Activated effector memory CD4-positive, alpha-beta T cell treated with anti-CD3 and anti-CD28 coated beads, Interleukin-2, amount 50 U/mL, for 16 hours (primary cell): ENCODE measurements at places on chromosomes 6 and 20.

DNA sequence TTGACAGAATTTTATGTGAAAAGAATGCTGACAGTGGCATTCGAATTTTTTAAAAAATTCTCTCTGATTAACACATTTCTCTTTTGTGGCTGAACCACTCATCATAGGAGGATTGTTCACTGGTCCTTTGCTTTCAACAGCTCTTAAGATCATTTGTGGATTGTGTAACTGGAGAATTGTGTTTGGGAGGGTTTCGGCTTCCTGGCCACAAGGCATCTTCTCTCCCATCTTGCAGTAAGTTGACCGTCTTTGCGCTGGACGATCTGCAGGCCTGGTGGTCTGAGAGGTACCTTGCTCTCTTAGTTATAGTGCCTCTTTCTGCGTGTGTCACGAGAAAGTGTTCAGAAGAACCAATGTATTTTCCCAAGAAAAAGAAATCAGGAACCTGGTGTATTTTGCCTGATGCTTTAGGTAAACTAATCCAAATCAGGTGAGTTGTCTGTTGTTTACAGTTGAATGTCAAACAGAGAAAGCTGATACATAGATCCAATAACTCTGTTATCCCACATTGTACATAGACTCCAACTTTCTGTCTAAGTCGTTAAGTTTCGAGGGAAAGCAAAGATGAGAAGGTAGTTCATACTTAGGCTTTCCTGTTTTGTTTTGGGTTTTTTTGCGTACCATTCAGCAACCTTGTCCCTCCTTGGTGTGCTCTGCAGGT is 14.8 kb upstream of the EXOC2 start:
- DNase-seq, result no peak

- DNase-seq, result no peak
Observed at GRCh38 chr6:23989885-23990533, 136.0 kb upstream of the NRSN1 start.

DNA sequence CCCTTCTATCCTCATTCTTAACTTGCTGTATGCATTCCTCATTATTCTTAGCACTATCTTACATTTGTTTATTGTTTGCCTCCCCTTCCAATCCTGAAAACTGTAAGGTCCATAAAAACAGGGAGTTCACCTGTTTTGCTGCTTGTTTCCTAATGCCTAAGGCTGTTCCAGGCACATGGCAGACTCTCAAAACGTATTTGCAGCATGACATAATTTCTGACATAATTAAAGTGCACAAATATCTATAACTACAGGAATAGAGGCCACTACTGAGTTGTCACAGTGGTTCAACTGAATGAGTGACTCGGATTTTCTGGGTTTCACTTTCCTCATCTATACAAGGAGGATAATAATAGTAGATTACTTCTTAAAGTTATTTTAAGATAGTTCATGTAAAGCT is 83.0 kb downstream of the HFE start:
- no peak for DNase-seq

DNA sequence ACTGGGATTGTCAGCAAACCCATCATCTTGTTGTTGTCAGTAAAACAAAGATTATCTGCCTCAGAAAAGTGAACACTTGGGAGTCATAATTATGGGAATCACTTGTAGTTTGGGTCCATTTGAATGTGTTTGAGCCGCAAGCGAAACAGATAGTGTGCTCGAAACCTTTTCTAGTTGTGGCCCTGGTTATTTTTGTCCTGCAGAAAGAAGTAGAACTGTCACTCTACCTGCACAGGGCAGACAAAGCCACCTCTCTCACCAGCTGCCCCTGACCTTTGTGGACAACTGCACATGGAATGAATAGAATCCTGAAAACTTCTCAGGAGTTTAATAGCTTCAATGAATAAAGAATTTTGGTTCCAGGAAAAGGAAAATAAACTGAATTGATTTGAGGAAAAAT is 156.1 kb upstream of the CHD6 start:
- DNase-seq, result no peak

DNA sequence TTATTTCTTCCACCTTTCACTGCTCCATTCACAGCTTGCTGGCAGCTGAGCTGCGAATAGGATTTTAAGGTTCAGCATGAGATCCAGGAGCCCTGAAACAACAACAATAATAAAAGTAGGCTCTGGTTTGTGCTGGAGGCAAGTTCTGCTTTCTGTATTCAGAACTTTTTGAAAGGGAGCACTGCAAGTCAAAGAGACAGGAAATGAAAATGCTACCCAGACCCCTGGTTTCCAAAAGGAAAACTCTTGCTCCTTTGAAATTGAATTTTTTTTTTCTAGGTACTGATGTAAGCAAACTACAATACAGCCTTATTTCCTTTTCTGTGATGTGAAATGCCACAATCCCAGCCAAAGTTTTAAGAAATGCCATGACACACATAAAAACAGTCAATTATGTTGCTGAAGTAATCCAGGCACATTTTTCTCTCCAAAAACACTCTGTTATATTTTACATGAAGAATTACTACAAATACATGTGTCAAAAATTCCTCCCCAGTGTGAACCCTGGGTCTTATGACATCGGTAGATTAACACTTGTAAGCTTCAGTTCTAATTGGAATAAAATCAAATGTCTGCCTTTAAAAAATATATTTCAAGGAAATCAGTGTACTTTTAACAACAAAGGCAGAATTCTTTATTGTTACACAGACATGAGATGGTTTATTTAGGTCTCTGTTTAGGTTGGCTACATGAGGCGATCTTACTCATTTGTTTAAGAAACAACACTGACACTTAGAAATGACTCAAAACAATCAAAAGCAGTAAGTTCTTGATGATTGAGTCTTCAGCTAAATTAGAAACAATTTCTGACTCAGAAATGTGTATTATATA is 656.7 kb downstream of the EPHA7 start:
- no peak for DNase-seq

DNA sequence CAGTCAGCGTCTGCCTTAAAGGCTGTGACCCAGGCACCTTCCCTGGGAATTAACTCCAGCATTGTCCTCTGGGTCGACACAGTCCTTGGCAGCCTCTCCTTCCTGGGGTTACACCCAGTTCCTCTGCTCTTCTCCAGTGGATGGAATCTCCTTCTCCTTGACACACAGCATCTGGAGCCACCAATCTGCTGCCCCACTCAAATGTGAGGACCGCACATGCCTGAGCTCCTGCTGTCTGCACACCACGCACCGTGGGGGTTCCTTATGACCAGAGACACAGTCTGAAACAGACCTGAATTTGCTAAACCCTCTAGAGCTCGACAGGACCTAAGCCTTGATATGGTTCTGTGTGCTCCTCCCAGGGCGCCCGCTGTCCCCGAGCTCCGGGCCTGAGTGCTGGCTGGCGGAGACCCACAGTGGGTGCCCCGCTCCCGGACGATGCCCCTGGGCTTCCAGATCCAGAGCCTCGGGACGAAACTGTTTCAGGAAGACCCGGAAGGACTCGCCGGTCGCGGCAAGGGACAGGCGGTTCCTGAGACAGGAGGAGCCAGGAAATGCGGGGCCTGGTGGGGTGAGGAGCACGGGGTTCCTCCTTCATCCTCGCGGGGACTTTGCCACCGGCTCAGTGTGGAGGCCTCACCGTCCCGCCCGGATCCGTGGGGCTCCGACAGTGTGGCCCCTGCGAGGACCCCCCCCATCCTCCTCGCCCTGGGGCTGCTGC is 2.5 kb upstream of the RAET1G start:
- DNase-seq, result peak; percentile 60

DNA sequence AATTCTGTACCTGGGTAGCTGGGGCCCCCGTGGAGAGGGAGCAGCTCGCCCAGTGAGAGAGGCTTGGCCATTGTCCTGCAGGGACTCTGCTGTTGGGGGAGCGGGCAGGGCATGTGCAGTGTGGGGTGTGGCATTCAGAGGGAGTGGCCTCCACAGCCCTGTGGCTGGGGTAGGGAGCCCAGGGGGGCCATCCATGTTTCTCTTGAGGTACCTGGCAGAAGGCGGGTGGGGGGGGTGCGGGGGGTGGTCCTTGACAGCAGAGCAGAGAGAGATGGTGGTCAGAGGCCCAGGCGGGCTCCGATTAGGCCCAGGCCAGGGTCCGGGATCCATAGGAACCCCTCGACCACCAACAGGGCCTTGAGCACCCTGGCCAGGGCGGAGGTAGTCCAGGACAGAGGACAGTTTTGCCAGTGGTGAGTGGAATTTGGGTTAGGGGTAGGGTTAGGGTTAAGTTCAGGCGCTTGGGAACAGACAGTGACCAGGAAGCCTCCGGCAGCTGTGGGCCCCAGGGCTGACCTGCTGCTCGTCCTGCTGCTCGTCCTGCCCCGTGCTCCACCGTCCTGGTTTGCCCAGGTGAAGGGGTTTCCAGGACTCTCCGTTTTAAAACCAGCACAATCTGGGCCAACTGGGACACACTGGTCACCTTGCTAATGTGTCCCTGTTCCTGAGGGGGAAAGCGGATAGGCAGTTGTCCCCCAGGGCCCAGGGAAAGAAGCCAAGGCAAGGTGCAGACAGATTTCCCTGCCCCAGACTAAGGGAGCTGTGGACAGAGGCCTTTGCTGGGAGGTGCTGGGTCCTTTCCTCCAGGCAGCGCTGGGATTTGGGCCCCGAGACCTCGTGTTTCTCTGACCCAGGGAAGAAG is 24.8 kb upstream of the MYT1 start:
- DNase-seq, result peak; percentile 53

DNA sequence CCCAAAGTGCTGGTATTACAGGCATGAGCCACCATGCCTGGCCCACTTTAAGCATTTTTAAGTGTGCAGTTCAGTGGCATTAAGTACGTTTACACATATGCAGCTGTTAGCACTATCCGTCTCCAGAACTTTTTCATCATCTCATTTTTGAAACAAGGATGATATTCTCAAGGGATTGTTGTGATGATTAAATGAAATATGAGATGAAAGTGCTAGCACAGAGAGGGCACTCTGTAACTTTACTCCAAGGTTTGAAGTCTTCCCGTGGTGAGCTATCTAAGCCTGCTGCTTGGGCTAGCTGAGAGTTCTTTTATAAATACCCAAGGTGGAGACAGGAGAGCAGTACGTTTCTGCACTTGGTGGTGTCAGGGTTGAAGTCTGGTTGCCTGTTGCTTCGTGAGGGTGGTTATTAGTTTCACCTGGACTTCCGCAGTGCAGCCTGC is 6.6 kb downstream of the TM9SF4 start:
- DNase-seq, result no peak

DNA sequence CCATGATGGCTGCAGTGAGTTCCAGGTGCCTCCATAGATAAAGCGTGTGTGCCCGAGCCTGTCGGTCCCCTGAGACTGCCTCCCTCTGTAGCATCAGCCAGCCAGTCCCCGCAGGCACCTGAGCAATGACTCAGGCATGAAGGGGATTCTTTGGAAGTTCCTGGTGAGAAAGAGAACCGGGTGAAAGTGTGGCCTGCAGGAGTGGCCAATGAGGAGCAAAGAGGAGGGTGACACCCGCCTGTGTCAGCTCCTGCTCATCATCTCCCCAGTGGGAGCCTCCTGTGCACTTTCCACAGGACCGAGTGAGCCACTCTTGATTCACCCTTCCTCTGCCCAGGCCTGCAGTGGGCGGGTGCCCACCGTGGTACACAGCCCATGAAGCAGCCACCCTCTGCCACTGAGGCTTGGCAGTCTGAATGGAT is 71.2 kb upstream of the PTPN1 start:
- no peak for DNase-seq

DNA sequence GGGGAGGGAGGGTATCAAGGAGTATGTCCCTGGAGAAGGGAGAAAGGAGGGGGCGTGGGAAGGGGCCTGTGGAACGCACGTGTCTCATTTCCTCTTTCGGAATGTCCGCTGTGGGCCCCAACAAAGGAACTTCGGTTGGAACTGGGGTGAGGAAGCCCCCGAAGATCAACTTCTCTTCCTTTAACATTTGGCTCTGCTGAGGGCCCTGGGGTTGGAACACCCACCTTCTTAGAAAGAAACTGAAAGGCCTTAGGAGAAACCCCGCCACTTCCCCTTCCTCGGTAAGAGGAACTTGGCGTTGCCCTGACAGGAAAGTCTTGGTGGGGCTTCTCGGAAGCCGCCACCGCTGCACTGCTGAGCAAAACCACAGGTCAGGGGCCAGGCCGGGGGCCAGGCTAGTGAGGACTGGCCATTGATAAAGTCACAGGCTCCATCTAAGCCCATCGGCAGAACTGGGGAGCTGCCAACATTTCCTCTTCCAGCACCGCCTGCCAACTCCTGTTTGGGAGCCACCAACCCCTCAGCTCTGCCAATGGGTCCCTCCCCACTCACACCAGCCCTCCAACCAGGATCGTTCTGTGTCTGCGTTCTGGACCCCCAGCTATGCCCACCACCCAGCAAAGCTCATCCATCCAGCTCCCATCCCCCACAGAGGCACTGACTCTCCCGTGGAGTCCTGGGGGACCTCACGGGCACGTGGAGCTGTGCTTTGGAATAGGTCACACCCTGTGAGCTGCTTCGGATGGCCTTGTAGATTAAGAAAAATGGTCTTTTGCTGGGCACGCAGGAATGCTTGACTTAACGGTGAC is 44.8 kb downstream of the FGD2 start:
- peak; percentile 84 for DNase-seq

GRCh38 chr20:52082612-52083011 is 109.0 kb downstream of the ZFP64 start:
- no peak for DNase-seq

DNA sequence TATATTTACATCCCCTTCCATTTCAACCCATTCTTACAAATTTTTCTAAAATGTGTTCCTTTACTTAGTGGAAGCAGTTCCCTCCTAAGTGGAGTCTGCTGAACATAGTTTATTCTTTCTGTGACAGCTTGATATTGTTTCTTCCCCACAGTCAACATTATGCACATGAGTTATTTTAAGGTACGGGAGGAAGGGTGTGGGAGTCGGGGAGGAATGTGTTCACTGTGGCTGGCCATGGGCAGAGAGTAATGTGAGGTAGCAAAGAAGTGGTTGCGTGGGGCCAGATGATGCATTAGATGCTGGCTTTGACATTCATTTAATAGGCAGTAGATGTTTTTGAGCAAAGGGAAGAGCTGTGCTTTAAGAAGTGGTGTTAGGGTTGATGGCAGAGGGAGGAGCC is 98.5 kb downstream of the ARMC2 start:
- DNase-seq, result no peak

GRCh38 chr20:38859070-38859690 is 53.7 kb downstream of the PPP1R16B start:
- DNase-seq, result peak; percentile 74

DNA sequence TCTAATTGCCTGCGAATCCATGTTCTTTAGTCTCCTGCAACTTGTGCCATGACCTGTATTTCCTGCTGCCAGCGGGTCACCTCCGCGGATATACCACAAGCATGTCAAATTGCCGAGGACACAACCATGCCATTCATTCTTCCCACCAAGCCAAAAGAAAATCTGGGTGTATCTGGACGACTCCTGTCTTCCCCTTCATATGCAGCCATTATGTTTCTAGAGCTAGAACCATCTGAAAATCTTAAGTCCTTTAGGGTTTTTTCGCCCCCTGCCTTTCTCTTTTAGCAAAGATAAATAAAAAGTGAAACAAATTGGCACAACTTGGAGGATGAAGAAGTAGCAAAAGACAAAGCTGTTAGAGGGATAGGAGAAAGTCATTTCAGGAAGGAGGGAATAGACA is 242.6 kb downstream of the ARID1B start:
- DNase-seq, result no peak

GRCh38 chr6:146709036-146709622 is 110.4 kb downstream of the ADGB start:
- DNase-seq, result no peak

DNA sequence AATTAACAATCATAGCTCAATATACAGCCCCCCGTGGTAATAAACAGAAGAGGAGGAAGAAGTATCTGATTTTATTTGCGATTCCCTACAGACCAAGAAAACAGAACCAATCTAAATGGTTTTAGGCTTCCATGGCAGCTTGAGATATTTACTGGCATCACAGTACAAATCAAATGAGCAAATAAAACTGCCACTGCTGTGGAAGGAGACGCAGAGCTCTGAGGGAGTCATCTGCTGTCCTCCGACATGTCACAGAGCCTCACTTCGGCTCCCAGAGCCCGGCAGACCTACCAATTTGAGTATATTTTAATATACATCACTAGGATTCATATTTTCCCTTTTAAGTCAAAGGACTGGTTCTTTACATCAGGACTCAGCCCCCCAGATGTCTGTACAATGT is 145.2 kb upstream of the KCNQ5 start:
- no peak for DNase-seq
